ENCODE measurements at places on chromosomes 12 and 14.

DNA sequence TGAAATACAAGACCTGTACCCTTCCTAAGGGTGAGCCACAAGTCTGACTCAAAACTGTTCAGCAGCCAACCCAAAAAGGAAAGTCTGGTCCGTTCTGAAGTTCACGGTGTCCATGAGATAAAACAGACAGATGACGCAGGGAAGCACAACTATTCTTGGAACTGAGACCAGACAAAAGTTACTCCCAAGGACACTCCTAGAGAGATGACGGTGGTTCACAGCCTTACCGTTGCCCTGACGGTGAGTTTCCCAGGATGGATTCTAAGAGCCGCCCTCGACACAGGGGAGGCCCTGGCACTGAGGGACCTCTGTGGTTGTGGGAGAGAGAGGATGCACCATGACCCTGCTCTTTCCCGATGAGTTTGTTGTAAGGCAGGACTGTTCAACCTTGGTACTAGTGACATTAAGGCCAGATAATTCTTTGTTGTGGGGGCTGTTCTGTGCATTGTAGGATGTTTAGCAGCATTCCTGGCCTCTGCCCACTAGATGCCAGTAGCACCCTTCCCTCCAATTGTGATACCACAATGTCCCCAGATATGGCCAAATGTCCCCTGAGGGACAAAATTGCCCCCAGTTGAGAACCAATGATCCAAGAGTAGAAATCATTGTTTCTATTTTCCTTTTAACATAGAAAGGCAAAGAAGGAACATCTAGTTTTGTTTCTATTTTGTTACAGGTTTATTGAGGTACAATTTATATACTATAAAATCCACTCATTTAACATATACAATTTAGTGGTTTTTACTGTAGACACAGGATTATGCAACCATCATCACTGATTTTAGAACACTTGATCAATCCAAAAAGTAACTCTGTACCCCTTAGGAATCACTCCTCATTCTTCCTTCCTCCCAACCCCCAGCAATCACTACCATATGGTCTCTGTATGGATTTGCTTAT is 23.0 kb downstream of the OR10P1 start:
- no peak for DNase-seq

DNA sequence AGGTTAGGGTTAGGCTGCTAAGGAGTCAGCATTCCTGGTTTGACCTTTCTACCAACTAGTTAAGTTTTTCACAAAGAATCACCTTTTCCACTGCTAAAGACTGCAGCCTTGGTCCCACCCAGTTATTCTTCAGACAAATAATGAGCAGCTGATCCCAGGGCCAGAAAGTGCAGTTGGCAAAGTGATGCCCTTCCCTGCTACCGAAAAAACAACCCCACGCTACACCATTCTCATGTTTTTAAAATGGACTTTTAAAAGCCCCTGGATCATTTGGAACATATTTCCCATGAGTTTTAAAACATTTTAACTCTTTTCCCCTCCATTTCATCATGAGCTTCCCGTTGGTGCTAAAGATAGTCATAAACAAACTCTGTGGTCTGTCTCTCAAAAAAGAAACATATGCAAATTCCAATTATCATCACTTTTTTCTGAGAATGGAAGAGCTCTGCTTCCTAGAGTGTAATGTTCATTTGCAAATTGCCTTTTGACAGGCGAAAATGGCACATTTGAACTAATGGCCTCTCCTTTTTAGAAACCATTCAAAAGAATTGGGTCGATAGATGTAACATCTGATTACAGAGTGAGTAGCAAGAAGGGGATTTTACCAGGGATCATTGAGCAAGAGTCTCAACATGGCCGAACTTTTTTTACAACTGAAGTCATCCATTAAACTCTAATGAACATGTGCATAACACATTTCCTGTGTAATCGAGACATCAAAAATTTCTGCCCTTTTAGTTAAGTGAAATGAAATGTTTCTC is 129.3 kb upstream of the RAP1B start:
- peak; percentile 78 for DNase-seq

DNA sequence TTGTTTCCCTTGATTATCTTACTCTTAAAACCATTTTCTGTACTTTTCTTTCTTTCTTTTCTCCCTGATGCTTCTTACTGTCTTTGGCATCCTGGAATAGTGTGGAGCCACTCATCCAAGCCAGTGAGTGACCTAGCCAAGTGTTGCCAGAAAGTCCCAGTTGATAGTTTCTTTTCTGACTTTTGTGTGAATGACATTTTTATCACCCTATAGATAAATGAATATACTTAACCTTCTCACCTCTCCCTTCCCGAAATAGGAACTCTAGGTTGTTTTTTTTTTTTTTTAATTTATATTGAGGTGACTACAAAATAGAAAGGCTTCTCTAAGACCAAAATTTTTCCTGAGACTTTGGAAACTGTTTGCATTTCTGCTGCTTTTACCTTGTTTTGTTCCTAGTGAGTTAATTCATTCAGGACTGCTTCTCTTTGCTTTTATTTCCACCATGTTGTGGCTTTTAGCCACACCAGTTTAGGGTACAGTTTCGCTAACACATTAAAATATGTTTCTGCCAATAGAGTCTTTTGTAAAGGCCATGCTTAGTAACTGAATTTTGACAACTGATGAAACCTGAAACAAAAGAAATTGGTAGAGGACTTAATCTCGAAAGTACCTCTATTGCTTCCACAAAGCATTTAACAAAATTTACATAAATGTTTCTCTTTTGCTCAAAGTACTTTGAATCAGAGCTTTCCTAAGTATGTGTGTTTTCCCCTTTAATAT is 194.6 kb downstream of the ERC1 start:
- no peak for DNase-seq

- peak; percentile 49 for DNase-seq
Measured at GRCh38 chr12:3885277-3886094, 12.3 kb upstream of the PARP11 start.
